ENCODE measurements at places on chromosomes 6 and 20.

GRCh38 chr20:48283470-48284110, 498.3 kb upstream of the SULF2 start:
- DNase-seq = no peak

GRCh38 chr20:49397525-49397924, 84.9 kb downstream of the KCNB1 start:
- DNase-seq = no peak

DNA sequence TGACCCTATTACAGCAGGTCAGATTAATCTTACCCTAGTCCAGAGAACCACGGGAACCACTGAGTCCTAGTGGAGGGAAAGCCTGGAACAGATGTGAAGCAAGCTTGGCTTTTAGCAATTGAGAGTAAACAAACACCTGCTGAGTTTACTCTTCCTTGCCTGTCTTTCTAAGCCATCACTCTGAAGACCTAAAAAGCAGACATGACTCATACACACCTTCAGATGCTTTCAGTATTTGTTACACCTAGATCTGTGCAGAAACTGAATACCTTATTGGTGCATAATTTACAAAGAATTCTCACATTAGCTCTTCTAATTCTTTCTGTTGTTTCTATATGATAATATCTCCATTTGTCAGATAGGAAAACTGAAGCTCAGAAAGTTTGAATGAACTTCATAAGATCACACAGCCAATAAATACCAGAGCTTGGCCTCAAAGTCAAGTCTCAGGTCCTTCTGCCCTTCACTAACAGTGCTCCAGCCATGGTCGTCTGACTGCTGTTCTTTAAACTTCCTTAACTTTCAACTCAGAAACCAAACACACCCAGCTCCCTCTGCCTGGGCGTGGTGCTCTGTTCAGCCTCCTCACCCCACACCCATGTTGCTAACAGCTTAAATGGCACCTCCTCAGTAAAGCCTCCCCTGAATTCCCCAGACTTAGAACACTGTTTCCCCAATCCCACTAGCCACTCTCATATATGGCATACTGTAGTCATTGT, 8.6 kb upstream of the GABBR1 start:
- DNase-seq = peak; percentile 32

DNA sequence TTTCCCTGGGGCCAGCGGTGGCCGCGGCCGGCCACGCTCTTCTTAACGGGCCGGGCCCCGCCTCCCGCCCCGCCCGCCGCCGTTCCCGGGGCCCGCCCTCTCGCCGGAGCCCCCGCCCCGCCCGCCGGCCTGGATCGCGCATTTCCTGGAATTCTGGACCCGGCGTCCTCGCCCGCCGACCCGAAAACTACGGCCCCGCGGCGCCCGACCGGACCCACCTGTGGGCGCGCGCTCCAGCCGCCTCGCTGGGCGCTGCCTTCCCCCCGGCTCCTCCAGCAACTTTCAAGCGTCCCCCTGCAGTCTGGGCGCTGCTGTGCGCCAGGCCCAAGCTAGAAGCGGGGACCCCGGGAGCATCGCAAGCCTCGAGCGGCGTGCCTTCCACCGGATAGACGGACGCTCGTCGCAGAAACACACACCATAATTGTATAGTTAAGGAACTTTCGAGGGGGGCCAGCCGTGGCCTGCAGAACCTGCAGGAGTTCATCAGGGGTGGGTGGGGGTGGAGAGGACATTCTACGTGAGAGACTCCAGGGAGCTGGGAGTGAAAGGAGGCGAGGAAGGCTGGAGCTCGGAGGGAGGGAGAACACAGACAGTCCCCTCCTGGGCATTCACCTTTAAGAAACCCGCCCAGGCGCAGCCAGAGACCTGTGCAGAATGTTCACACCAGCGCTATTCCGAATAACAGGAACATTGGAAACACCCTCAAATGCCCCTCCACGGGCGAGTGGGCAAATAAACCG, at the start of gene ADA:
Gene ADA (minus strand): TSS at position 16 of the 740 bp plus-strand sequence. CDS start 92 bp downstream, outside the sequence.
- peak; percentile 53 for DNase-seq

DNA sequence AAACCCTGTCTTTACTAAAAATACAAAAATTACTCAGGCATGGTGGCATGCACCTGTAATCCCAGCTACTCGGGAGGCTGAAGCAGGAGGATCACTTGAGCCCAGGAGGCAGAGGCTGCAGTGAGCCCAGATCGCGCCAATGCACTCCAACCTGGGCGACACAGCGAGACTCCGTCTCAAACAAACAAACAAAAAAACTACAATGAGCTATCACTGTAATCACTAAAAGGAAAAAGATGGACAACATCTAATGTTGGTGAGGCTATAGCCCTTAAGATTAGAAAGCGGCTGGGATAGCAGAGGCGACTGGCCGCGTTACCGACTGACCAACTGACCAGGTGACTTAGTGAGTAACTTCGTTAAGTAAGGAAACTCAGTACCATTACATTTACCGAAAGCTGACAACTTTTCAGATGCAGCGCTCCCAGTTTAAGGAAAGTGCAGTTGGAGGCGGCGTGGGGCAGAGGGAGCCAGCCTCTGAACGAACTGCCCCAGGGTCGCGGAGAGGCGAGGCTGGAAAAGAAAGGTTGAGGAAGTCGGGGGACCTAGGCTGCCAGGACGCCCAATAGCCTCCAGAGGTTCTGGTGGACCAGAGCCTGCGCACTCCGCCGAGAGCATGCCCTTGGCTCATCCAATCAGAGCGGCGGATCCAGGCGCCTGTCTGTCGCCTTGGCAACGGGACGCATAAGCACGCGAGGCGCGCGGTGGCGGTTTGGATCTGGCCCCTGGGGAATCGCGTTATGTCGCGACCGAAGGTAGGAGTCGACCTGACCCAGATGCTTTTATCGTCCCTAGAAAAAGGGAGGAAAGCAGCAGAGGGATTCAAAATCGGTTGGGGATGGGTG, 8.9 kb downstream of the TTLL9 start:
- peak; percentile 59 for DNase-seq

- no peak for DNase-seq
Measured at GRCh38 chr6:147279427-147279826, 75.2 kb downstream of the STXBP5 start.

GRCh38 chr6:80376411-80376810, 269.9 kb downstream of the BCKDHB start:
- no peak for DNase-seq

GRCh38 chr6:23175391-23175790, 606.0 kb downstream of the HDGFL1 start:
- no peak for DNase-seq

- no peak for DNase-seq
Measured at GRCh38 chr6:80148220-80148619, 41.7 kb downstream of the BCKDHB start.

GRCh38 chr6:94175465-94175864, 756.1 kb upstream of the EPHA7 start:
- DNase-seq = no peak

DNA sequence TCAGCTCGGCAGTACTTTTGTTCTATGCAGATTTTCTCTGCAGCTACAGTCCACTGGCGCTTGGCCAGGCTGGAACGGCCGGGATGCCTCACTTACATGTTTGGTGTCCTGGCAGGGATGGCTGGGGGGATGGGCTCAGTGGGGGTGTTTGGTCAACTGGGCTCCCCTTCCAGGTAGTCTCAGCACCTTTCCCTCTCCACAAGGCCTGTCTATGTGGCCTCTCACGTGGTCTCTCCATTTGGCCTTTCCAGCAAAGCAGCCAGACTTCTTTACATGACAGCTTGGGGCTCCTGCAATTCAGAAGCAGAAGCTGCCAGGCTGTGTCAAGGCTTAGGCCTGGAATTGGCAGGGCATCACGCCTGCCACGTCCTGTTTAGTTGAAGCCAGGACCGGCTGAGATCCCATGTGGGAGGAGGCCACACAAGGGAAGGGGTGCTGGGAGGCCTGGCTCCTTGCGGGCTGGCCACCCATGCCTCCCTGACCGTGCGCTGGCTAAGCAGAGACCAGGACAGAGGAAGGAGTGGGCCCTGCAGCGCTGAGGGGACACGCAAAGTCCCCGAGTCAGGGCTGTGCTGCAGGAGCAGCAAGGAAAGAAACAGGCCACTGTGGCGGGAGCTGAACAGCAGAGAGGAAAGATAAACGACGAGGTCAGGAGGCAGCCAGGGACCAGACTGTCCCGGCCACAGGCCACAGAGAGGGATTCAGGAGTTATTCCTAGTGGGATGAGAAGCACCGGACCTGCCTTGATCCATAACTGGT, 38.9 kb downstream of the MGME1 start:
- DNase-seq = no peak

DNA sequence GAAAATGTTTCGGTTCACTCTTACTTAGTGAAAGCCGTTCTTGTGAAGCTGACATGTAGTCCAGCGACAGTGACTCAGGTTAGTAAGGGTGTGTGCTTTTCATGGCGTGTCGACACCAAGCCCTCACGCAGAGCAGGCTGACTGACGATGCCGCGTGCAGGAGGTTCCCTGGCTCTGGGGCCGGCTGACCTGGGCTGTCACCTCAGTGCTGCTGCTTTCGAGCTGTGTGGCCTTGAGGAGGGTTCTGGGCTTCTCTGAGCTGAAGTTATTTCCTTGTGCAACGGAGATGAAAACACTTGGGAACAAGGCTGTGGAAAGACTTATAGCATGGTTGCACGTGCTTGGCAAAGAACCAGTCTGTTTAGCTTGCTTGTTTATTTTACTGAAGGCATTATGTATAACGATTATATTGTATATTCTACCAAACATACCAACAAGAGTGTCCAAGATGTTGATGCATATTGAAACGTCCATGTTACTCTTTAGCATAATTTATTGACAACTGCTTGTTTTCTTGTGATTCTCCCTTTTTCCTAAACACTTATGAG, 59.2 kb downstream of the PHACTR3 start:
- no peak for DNase-seq

- no peak for DNase-seq
Measured at GRCh38 chr6:170459451-170459850, 93.7 kb downstream of the PSMB1 start.

- DNase-seq = peak; percentile 27
Measured at GRCh38 chr6:166946125-166946524, 10.2 kb downstream of the RNASET2 start.

DNA sequence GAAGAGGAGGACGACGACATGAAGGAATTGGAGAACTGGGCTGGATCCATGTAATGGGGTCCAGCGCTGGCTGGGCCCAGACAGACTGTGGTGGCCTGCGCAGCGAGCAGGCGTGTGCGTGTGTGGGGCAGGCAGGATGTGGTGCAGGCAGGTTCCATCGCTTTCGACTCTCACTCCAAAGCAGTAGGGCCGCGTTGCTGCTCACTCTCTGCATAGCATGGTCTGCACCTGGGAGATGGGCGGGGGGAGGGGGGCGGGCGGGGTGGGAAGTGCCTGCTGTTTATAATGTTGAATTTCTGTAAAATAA, 42.3 kb downstream of the CHMP4B start:
- peak; percentile 65 for DNase-seq

DNA sequence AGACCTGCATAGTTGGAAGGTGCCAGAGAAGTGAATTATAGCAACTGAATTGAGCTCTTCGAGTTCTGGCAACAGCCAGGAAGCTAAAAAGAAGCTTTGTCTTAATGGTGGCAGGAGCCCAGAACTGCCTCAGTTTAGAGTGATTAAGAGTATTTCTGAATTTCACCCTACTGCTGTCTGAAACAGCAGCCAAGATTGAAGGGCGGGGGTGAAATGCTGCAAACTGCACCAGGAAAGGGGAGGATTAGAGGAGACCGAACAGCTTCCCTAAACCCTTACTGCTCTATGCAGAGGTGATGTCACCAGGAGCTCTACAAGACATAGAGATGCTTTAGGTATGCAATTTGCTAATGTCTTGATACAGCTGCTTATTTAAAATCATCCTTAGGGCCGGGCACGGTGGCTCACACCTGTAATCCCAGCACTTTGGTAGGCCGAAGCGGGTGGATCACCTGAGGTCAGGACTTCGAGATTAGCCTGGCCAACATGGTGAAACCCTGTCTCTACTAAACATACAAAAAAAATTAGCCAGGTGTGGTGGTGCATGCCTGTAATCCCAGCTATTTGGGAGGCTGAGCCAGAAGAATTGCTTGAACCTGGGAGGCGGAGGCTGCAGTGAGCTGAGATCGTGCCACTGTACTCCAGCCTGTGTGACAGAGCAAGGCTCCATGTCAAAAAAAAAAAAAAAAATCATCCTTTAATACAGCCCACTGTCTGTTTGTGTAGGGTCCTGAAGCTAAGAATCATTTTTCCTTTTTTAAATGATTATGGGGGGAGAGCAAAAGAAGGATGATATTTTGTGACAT, 91.7 kb upstream of the IYD start:
- DNase-seq = no peak

GRCh38 chr20:52105442-52106422, 85.8 kb downstream of the ZFP64 start:
- no peak for DNase-seq

GRCh38 chr6:111250791-111251354, 163.6 kb downstream of the SLC16A10 start:
- no peak for DNase-seq

DNA sequence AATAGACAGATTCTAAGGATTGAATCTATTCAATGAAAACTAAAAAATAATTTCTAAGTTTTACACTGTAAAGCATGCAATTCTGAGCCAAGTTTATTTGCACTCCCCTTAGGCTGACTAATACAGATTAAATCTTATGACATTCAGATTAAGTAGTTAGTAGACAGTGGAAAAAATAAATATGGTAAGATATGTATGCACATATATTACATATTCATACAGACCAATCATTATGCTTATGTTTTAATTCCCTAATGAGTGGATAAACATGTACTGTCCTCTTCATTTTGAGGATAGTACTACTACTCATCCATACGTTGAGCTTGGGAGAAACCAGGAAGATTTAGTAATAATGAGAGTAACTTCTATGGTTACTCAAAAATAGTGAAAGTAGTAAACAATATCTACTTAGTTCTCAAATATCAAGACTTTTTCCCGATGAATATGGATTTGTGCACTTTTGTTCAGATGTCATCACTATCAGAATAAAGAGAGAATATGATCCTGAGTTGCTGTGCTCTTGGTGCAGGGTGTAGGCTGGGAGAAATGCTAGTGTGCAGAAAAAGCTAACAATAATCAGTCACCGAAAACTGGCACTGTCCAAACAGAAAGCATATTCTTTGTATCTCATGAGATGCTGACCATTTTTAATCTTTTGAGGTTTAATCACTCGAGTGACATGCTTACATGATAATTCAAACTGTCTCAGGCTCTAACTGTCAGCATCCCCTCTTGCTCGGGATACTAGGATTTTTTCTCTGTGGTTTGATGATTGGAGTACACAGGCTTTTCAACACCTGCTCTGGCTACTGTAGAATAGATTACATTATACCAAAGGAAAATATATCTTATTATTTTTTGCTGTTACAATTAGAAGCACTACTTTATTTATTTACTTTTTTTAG, 111.6 kb downstream of the EPHA7 start:
- DNase-seq = no peak

DNA sequence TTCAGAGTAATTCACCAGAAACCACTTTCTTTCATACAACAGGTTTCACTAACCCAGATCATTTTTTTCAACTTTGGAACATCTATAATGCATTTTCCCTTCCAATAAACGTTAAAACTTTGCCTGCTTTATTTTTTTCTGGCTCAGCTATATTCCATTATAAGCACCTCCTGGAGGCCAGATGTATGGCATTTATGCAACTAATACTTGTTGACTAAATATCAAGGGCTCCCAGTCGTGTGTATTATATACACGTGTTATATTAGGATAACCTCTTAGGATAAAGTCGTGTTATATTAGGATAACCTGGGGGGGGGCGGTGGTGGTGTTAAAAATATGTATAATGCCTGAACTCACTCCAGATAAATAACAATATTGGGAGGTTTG, 6.7 kb downstream of the OPN5 start:
- no peak for DNase-seq

GRCh38 chr6:144939921-144940320, 654.8 kb downstream of the UTRN start:
- DNase-seq = no peak

- no peak for DNase-seq
Measured at GRCh38 chr6:72974276-72974675, 251.0 kb downstream of the KHDC1L start.

- DNase-seq = no peak
Measured at GRCh38 chr6:165218829-165219228, 90.6 kb downstream of the C6orf118 start.
